Germinal center (tissue), 1 donor: ENCODE measurements at places on chromosomes 16 and 17.

GRCh38 chr17:47980541-47980940, 9.6 kb downstream of the CDK5RAP3 start:
- no peak for DNase-seq

- DNase-seq: peak; percentile 96
Measured at GRCh38 chr16:1408171-1408837, 6.2 kb downstream of the UNKL start.

- DNase-seq: no peak
Measured at GRCh38 chr16:87231911-87232310, 85.3 kb downstream of the C16orf95 start.

DNA sequence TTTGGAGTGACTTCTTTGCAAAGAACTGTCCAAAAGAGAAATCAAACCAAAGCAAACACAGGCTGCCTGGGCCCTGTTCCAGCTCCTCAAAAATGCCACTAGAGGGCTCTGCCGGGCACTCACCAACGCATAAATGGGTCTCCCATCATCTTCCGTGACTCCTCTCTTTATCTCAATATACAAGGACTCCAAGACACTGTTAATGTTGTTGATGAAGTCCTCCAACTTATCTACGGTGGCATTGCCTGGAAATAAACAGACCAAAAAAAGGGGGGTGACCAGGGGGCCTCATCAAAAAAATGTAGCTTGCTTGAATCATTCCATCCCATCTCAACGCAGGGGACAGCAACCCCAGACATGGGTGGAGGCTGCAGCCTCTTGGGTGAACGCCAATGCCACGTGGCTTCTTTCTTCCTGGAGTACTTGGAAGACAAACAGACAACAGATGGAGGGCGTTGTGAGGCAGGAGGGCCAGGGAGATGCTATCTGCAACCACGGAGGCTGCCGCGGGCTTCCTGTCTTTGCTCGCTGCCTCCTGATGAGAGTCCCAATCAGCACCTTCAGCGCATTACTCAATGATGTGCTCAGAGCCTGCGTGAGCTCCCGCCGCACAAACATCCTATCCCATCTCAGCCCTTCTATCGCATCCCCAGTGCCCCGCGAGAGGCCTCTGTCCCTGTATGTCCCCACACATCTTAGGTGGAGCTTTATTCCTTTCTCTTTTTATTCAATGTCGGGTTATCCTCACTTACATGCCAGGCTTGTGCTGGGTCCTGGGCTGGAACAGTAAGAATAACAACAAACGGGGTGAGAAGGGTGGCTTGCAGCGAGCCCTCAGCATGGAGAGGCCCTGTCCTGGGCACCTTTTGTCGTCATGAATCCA, 32.0 kb downstream of the KDM8 start:
- DNase-seq: peak; percentile 59

DNA sequence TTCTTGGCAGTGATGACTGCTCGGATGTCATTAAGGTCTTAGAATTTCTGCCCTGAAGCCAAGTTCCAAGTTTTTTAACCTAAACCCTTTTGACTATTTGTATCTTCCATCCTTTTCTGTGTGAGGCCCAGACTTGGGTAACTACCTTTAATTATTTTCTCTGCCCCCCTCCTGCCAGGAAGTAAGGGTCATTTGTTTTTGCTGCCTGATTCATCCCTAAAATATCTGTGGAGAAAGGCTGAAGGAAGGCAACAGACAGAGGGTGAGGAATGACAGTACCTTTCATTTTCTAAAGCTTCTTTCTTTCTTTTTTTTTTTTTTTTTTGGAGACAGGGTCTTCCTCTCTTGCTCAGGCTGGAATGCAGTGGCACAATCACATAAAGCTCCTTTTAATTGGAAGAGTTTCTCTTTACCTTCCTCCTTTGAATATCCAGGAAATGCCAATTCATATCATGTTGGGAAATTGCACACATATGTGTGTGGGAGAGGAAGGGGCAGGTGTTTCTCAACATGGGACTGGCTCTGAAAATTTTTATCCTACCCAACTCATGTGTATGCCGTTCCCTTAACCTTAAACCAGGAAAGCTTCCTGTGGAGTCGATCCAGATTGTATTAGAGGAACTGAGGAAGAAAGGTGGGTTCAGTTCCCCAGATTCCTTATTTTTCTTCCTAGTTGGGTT, 957 bp downstream of the VPS25 start:
- DNase-seq: no peak

- peak; percentile 52 for DNase-seq
Measured at GRCh38 chr17:42531455-42532354, 4.3 kb upstream of the NAGLU start.

DNA sequence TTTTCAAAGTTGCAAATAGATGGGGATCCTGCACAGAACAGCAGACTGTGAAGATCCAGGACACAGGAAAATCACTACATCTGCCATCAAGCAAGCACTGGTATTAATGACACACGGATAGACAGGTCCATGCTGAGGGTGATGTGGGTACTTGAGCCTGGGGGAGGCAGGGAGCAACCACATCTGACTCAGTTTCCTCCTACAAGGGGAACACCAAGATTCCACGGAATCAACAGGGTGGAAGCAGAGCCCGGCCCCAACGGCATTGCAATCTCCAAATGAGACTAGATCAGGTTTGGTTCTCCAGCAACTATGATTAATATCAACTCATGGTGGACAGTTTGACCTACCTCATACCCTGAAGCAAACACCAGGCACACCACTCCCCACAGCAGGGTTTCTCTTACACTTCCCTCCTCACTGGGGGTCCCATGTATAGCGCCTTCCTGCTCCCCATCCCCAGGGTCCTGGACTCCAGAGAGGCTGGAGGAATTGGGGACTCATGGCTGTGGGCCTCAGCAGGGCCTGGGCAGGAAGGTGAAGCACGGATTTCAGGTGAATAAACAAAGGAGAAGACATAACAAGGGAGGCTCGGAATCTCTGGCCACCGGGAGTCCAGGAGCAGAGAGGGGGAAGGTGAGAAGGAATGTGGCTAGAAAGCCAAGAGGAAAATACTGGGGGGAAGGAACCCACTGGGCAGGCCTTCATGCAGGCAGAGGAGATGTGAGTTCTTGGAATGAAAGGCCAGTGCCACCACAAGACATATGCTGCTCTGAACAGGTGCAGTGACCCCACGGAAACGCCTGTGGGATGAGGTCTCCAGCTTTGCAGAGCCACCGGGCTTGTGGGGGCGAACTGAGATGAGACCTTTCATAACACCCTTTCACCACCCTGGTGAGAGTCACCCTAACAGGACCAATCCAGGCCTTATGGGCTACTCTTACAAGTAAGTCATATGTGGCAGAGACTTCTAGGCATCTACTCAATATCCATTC, 29.5 kb upstream of the PIK3R6 start:
- DNase-seq: no peak

GRCh38 chr16:1788708-1789100, 4.8 kb downstream of the IGFALS start:
- DNase-seq: no peak

DNA sequence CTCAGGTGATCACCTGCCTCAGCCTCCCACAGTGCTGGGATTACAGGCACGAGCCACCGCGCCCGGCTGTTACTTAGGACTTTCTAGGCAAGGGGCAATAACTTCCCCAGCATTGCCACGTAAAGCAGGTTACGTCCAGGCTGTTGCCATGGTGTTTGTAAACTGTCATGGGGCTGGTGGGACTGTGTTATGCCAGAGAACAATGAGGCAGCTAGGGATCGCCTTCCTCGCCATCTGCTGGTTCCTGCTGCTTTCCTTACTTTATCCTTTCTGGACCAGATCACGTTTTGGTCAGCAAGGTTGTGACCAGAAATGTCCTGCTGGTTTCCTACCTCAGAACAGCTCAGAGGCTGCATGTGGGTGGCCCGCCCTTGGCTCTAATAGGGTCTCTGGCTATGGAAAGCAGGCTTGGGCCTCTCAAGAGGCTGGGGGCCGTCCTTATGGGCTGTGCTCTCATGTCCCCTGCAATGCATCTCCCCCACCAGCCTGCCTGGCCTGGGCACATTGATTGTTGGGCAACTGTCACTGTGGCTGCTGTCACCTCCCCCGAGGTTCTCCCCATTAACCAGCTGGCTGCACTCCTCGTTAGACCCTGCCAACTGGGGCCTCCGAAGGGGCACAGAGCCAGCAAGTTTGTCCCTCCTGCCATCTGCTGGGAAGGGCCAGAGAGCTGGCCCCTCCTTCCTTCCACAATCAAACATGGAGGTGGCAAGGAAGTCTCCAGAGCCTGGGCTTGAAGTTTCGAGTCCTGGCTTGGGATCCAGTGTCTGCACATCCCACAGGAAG, 28.2 kb upstream of the ZC3H18 start:
- no peak for DNase-seq

GRCh38 chr17:75698659-75699058, 22.6 kb upstream of the ITGB4 start:
- DNase-seq: no peak

- no peak for DNase-seq
Measured at GRCh38 chr17:29555840-29556239, 11.0 kb downstream of the ABHD15 start.

DNA sequence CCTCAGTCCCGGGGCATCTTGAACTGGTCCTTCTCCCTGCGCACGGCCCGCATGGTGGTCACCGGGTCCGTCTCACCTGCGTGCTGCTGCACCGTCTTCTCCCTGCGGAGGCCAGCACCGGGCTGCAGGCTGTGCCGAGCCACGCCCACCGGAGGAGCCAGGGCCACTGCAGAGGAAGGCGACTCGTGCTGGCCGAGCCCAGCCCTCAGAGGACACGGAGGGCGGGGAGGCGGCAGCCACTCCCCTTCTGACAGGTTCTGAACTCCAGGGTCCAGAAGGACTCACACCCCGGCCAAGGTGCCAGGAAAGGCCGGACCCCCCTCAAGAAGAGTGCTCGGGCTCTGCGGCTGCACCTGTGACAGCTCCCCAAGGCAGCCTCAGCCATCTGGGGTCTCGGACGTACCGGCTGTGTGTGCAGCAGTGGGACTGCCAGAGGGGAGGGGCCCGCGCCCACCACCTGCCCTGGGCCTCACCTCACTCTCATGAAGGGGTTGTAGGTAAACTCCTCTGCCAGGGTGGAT, 15.8 kb upstream of the IGFALS start:
- DNase-seq: no peak

DNA sequence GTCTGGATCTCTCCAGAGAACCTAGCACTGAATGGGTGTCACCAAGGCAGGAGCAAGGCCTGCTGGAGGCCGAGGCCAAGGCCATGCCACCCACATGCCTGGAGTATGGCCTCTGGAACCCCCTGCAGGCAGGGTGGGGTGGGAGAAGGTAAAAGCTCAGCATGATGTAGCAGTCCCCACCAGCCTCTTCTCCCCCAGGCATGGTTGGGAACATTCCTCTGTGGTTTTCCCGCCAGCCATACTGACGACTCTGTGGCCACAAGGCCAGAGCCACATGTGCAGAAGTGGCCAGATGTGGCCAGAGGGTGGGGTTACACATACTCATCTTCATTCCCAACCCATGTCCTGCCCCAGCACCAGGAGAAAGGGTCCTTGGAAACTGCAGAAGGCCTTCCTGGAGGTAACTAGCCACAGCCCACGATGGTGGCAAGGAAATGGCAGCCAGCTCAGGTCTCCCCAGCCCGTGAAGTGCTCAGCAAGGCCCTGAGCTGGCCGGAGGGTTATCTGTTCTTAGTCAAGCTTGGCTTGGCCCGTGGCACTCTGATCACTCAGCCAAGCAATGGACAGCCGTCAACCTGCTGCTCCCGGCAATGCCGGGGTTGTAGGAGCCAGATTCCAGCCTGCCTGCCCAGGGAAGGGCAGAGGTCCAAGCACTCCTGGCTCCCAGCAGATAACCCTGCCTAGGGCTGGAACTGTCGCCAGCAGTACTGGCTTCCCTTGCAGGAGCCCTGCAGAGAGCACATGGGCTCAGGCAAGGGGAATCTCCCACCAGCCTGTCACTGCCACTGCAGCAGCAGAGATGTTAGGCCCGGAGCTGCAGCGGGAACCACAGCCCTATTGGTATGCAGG, 26.1 kb downstream of the HDAC5 start:
- DNase-seq: no peak

DNA sequence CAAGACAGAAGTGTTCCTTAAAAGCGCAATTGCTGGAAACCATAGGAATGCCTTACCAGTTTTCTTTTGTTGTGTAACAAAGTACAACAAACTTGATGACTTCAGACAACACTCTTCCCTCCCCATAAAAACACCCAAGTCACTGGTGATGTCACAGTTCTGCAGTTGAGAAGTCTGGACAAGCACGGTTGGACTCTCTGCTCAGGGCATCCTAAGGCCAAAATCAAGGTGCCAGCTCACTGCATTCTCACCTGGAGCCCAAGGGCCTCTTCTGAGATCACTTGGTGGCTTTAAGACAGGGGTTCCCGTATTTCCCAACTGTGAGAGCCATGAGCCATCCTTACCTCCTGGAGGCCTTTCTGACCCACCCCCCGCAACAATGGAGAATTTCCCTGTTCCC, 45.6 kb upstream of the MEAK7 start:
- DNase-seq: no peak

- DNase-seq: no peak
Measured at GRCh38 chr17:74465378-74466110, 890 bp upstream of the CD300A start.

DNA sequence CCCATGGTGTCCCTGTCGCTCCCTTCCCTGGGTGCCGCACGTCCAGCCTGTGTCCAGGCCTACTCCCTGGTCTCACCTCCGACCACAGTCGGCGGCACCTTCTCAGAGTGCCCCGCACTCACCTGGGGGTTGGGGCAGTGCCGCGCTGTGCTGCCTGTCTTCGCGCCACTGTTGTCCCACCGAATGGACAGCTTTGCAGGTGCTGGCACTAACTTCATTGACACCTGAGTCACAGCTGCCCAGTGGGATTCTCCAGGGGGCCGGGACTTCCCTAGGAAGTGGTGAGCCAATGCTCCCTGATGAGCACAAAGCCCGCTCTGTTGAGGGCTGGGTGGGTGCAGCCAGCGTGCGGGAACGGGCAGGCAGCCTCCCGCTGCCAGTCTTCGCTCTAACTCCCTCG, 24.3 kb upstream of the DBNDD1 start:
- DNase-seq: no peak

GRCh38 chr17:13346592-13346991, 255.1 kb downstream of the HS3ST3A1 start:
- no peak for DNase-seq

GRCh38 chr16:56306690-56307533, 115.6 kb downstream of the GNAO1 start:
- DNase-seq: no peak

- DNase-seq: no peak
Measured at GRCh38 chr17:11238705-11239104, 2.3 kb upstream of the SHISA6 start.

- DNase-seq: no peak
Measured at GRCh38 chr17:44343510-44344209, 1.4 kb upstream of the GRN start.

DNA sequence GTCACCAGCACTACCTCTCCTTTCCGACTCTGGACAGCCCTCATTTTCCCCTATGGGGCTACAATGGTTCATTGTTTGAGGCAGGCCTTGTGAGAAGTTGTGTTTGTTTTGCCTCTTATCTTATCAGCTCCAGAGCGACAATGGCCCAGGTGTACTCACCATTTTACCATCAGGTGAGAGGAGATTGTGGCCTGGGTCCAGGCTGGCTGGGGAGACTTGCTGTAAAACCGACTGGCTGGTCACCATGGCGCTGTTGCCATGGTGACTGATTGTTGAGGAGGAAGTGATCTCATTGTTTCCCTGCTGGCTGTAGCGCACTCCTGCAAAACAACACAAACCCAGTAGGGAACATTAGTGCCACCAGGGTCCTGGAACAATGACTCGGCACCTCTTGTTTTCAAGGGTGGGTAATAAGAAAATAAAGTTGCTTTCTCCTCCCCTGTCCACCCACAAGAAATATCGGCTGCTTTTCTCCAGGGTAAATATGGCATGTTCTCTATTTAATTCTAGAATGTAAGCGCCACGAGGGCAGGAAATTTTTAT, 34.4 kb downstream of the HNF1B start:
- no peak for DNase-seq
